ENCODE measurements at places on chromosomes 3 and 15.

DNA sequence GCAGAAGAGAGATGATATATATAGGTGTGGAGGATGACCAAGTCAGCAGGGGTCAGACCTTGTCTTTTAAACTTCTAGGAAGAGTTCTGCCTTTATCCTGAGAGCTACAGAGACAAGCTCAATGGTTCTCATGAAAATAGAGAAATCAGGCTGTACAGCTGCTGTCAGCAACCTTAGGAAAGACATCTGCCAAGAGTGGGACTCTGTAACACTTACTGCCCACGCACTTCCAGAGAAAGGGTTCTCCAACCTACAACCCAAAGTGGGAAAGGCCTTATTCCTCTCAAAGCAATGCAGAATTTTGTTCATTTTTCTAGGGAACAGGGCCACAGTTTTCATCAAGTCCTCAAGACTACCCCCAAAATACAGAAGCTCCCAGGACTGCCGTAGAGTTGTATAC lies 138.7 kb downstream of the STT3B start:
- no peak for DNase-seq

DNA sequence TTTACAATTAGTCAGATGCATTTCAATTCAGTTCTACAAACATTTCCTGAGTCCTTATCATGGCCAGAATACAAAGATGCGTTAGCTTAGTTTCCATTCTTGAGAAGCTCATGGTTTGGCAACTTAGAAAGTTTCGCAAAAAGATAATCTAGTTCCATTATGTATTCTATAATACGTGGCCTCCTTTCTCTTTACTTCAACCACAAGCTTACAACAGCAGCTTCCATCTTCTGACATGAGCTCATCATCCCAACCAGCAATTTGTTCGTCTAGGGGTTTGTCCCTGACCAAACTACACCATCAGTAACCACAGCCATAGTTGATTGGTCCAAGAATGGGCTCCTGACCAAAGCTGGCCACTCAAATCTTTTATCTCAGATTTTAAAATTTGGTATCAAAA lies 267.6 kb upstream of the TBC1D5 start:
- no peak for DNase-seq

GRCh38 chr3:144403040-144403457 lies 431.4 kb downstream of the DIPK2A start:
- DNase-seq: no peak

DNA sequence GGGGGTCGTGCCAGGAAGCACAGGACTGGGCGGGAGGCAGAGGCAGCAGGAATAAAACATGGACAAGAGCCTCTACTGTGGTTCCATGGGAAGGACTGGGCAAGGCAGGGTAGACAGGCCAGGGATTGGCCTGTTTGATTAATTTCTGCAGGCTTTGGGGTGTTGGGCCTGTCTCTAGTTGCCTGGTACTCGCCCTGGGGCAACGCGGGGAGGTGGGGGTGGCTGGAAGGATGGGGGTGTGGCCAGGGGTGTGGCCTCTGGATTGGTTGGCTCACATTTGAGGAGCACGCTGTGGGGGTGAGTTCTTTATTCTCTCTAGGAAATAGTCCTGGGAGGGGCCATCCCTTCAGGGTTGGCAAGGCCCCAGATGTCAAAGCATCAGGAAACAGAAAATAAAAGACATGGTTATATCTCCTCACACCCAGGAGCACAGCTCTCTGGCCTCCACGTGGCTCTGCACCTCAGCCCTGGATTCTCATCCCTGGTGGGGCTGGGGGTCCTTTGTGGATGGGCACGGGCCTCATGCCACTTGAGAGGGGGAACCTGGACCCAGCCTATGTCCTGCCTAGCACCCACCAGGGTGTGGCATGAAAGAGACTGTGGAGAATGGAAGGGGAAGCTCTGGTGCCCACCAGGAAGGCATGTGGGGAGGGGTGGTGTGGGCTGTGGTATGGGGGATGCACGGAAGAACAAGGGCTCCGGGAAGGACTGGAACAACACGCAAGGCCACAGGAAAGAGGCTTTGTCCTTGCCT lies 223.0 kb upstream of the LYSMD4 start:
- no peak for DNase-seq

GRCh38 chr3:8255725-8256124 lies 245.9 kb upstream of the LMCD1 start:
- DNase-seq: no peak

GRCh38 chr3:120568598-120568997 lies 27.5 kb upstream of the NDUFB4 start:
- no peak for DNase-seq

GRCh38 chr3:158845765-158846350 lies 44.0 kb downstream of the MFSD1 start:
- DNase-seq: peak; percentile 4

GRCh38 chr15:92521624-92522008 lies 127.9 kb downstream of the ST8SIA2 start:
- peak; percentile 47 for DNase-seq
